ENCODE measurements at places on chromosomes 2 and 18.

- no peak for DNase-seq
Observed at GRCh38 chr2:183123959-183124221, 353 bp upstream of the NUP35 start.

GRCh38 chr18:21682371-21683051 is 22.1 kb downstream of the ABHD3 start:
- DNase-seq = peak; percentile 13

GRCh38 chr2:75180476-75180875 is 18.8 kb downstream of the TACR1 start:
- no peak for DNase-seq

DNA sequence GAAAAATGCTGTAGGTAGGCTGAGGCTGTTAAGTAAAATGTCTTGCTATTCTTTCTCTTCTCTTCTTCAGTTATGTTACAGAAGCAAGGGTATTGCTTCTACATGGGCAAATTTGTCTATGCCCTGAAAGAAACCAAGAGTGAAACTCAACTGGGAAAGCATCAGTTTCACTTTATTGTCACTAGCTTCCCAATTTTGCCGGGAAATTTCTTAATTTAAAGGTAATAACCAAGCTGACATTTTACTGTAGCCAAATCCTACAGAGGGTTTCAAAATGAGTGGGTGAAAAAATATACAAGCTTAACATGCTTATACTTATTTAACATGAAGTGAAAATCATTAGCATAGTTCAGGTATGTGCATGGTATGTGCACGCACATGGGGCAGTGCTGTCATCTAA is 3.2 kb downstream of the TANK start:
- DNase-seq = no peak

GRCh38 chr2:122949523-122949922 is 1075.6 kb upstream of the CNTNAP5 start:
- no peak for DNase-seq

DNA sequence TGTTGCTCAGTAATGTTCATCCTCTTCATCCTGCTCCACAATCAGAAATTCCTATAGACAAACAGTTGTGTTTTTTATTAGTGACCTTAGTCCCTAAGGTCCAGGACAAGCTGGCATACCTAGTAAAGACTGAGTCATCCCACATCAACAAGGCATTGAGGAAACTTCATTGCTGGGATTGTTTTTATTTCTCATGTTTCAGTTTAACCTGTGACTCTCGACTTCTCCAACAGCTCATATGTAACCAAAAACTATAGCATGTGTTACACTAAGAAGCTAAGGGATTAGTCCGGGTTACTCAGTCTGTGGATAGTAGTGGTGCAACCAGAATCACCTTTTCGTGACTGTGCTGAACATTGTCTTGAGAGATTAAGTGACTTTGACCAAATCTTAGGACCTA is 292.1 kb downstream of the RDH14 start:
- DNase-seq = no peak

GRCh38 chr2:239461291-239462190 is 60.7 kb upstream of the HDAC4 start:
- no peak for DNase-seq

GRCh38 chr2:20430461-20431300 is 16.2 kb upstream of the RHOB start:
- no peak for DNase-seq

DNA sequence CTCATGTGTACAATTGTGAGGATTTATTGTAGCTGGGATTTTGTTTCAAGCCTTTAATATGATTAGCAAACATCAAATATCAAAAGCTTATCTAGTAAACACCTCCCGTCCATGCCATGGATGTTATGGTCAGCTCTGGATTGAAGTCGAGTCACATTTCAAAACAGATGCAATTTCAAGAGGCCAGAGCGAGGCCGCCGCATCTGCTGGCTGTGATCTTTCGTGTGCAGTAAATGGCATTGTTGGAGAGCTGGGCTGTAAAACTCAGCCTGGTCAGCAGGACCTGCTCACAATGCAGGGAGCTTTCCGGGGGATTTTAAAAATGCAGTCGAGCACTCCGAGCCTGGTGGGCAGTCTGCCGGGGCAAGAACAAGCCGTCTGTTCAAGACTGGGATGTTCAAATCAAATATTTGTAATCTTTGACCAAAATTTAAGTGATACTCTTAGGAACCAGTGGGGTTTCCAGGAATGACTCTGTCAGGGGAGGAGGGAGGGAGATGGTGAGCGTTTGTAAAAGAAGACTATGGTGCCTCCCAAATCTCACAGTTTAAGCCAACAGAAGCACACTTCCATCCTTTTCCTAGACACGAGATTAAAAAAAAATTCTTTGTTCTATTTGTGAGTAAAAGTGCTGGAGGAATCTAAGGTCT is 97.6 kb downstream of the MYCN start:
- DNase-seq = no peak

DNA sequence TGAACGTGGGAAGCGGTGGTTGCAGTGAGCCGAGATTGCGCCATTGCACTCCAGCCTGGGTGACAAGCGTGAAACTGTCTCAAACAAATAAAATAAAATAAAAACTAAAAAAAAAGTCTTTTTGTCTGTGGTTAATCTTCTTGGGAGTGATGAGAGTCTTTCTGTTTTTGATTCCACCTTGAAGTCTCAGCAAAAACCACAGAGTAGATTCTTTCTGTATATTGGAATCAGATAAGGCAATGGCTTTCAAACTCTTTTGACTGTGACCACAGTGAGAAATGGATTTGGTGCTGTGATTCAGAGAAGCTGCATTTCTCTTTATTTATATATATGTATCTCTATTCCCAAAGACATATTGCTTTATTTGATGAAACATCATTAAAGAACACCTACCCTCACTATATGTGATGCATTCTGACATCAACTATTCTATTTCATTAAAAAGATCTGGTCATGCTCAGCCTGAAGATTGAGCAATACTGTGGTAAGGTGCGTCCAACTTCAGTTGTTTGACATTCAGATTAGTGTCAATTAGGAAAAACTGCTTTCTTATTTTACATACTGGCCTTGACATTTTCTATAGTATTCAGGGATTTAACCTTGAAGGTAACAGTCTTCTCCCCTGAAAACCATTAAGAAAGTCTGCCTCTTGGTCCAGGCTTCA is 15.6 kb downstream of the HRH4 start:
- DNase-seq = no peak

GRCh38 chr2:131426727-131427126 is 49.2 kb upstream of the TUBA3D start:
- no peak for DNase-seq

GRCh38 chr2:134973241-134974138 is 54.9 kb downstream of the CCNT2 start:
- no peak for DNase-seq

- DNase-seq = no peak
Observed at GRCh38 chr2:46229134-46230063, 67.8 kb upstream of the EPAS1 start.

DNA sequence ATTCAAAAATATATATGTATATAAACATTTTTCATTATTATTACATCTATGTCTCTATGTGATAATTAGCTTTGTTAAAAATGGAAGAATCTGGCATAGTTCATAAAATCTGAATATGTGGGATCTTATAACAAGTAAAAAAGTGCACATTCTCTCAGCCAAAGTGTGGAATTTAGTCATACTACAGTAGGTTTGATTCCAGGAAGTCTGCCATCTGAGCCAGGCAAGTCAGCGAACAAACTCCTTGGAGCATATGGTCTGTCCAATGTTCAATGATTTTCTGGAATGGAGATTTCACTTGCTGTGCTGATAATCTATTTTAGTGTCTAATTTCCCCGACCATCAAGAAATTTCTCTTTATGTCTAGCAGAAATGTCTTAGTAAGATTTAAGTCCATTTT is 1033.2 kb upstream of the NXPH2 start:
- DNase-seq = no peak

DNA sequence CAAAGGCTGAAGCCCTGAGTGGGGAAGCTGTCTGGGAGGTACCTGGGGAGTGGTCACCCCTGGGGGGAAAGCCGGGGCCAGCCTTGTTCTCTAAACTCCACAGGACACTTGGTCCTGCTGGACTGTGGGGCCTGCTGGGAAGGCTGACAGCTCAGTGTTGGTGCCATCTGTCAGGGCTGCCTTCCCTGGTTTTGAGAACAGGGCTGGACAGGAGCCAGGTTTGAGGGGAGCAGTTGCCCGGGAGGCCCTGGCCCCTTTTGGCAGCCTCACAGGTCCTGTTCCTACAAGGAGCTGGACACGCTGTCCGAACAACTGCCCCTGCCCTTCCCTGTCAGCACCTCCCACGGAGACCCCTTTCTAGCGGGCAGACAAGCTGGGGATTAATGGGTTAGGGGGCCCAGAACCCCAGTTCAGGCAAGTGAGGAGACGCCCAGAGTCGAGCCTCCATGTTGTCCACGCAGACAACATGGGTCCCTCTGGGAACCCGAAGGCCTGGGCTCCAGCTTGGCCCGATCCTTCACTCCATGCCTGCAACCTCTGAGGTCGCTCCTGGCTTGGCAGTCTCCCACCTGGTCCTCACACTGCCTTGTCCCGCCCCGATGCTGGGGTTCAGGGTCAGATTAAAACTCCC is 40.8 kb downstream of the ATOH8 start:
- DNase-seq = no peak

DNA sequence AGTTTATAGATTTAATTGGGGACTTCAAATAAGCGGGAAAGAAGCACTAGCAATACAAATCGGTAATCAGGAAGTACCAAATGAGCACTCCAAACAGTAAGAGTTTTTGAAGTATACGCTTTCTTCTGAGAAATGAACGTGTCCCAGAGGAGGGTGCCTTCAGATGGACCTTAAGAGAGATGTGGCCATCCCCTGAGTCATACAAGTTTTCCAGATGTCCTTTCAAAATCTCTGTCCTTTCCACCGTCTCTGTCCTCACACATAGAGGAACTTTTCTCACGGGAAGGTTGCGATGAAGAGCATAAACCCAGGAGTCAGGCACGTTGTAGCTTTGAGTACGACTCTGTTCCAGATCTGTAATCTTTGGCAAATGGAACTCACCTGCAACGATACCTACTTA is 1.7 kb upstream of the SMAD2 start:
- no peak for DNase-seq

Data from fibroblast of skin of left quadriceps (primary cell).